ENCODE measurements at places on chromosomes 12 and 14.

- no peak for DNase-seq
Observed at GRCh38 chr12:83388551-83388950, 701.8 kb downstream of the TMTC2 start.

DNA sequence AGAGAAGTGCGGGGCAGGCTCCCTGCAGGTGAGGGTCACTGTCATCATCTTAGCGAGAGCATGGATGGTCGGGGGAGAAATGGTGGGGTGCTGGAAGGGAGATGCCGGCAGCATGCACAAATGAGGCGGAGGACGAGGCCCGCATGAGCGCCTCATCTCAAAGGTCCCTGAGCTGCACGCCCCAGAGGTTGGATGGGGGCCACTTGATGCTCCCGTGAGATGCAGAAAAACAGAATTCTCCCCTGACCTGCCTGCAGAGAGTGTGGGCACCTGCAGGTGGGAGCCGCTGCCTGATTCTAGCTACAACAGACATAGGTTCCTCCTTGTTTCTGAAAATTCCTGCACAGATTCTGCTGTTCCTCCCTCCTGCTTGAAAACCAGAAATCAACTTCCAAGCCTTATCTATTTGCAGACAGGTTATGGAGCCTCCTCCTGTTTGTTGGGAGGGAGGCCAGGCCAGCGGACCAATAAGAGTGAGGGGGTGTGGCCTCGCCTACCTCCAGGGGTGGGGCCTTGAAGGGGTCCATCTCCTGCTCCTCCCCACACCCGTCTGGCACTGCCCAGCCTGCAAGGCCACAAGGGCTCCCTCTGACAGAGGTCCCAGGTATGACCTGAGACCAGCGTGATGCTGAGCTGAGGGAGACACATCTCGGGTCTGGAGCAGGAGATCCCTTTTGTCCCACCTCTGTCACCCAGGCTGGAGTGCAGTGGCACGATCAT, 67.2 kb downstream of the KDM2B start:
- no peak for DNase-seq

GRCh38 chr12:29546000-29546399, 48.5 kb upstream of the OVCH1 start:
- no peak for DNase-seq

DNA sequence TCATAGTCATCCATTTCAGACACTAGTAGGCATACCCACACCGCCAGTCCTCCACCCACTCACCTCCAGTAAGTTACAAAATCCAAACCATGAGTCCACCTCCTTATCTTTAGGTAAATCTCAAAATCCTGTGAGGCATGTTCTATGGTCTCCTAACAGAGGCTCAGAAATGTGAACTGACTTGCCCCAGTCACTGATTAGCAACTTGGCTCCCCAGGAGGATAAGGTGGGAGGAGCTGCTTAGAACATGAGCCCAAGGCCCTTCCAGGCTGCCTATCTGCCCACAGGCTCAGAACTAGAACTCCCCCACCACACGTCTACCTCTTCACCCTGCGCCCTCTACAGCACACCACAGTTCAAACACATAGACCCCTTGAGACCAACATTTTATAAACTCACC, 19.9 kb downstream of the SETD3 start:
- no peak for DNase-seq

- DNase-seq, result no peak
Observed at GRCh38 chr12:114400361-114400811, 5.6 kb downstream of the TBX5 start.

GRCh38 chr12:105026411-105026810, 40.3 kb downstream of the NOPCHAP1 start:
- no peak for DNase-seq

DNA sequence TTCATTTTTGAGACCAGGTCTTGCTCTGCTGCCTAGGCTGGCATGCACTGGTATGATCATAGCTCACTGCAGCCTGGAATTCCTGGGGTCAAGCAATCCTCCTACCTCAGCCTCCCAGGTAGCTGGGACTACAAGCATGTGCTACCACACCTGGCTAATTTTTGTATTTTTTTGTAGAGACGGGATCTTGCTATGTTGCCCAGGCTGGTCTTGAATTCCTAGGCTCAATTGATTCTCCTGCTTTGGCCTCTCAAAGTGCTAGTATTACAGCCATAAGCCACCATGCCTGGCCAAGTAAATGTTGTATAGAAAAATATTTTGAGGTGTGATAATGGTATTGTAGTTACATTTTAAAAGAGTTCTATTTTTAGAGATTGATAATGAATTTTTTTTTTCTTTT, 12.6 kb downstream of the BIN2 start:
- no peak for DNase-seq

DNA sequence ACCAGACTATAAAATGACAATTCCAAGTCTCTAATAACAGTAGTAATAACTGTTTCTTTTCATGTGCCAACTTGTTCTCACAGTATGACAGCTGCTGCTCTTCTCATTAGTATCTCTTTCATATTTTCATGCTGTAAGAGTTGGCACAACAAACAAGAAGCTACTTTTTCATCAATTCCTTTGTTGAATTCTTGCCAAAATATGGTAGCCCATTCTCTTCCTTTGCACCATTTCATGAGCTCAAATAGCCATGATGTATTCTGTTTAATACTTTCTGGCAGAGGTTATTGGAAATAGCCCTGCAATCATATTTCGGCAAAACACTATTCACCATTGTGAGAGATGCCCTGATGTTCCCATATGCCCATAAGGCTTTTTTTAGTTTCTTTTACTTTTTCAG, 1100.7 kb downstream of the TRHDE start:
- DNase-seq, result no peak

DNA sequence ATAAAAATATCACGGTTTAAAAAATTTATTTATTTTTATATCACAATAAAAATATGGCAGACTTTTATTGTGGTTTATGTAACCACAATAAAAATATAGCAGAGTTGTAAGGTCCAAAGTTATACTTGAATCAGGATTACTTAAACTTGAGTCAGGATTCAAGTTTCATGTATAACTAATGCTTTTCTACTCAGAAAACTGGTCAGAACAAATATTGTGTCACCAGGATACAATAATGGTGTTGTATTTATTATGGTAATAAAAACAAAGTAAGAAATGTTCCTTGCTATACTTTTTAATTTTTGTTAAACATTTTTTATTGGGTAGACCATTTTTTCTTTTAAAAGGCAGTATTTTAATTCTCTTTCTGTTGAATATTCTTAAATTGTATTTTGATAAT, 29.2 kb upstream of the EPS8 start:
- no peak for DNase-seq

DNA sequence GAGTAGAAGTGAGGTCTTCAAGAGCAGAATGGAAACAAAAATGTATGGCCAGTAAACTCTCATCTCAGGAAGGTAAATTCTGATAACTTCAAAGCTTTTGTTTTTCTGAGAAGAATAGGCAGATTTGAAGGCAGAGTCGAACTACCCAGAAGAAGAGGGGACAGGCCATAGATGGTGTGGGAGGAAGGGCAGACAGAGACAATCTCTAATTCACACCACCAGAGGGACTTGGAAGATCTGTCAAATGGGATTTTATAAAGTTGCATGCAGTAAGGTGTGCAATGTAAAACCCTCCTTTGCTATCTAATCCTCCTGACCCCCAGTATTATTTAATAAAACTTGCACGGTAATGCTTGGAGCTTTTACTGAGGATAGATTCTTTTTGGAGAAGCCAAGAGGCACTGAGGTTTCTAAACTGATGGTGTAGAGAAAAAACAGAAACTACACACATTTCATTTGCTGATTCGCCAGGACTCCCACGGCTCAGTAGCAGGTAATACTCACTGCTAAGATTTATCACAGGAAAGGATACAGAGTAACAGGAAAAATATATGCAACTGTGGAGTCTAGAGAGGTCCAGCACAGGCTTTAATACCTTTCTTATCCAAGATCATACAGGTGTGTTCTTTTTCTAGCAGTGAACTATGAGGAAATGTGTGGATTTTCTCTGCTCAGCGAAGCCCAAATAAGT, 18.3 kb downstream of the SLC38A2 start:
- DNase-seq, result no peak

- DNase-seq, result no peak
Observed at GRCh38 chr12:3929875-3930615, 56.8 kb upstream of the PARP11 start.

DNA sequence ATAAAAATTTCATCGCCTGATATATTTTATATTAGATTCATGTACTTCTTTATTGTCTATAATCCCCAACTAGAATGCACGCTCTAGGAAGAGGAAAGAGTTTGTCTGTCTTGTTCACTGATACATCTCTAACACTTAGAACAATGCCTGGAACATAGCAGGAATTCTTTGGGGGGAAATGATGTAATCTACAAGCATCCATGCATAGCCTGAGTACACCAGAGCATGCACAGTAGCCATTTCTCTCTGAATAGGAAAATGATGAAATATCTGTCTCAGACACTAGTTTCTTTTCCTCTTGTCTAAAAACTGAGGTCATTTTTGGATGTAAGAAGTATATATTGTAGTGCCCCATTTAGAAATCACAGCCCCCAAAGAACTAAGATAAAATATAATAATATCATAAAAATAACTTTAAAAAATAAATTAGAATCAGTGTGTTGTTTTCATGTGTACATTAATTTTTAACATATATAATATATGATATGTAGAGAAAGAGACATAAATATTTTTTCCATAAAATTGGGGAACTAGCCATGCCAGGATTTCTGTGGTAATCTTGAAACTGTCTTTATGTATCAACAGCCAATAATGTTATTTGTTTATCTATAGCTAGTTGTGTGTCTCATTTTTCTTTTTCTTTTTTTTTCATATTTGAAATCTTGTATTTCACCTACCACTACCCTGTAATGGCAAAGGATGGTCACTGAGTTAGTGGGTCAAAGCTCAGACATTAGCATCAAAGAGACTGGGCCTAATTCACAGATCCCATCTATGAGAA, 155.6 kb upstream of the TMCC3 start:
- DNase-seq, result no peak

- DNase-seq, result no peak
Observed at GRCh38 chr12:29640589-29641345, 143.0 kb downstream of the TMTC1 start.

DNA sequence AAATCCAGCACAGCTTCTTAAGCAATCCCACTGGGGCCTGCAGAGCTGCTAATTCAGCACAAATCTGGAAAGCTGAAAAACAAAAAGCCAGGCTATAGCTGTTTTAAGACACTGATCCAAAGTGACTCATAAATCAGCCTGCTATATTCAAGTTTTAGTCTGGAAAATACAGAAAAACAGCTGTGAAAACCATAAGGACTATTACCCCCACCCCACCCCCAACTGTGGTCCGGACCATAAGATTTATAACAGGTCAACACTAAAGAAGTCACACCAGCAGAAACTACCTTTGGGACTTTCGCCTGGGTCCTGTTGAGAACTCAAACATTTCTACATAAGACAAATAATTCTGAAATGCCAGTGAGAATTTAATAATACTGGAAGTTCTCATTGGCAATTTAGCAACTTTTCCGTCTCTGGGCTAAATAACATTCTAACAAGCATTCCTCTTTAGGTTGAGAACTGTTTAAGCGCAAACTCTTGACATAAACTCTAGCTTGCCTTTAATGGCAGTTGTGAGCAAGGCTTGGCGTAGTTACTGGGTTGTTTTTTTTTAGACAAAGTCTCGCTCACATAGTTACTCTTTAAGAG, 3.3 kb downstream of the LRIG3 start:
- DNase-seq, result no peak

- DNase-seq, result no peak
Observed at GRCh38 chr12:101819467-101819866, 11.3 kb downstream of the GNPTAB start.

DNA sequence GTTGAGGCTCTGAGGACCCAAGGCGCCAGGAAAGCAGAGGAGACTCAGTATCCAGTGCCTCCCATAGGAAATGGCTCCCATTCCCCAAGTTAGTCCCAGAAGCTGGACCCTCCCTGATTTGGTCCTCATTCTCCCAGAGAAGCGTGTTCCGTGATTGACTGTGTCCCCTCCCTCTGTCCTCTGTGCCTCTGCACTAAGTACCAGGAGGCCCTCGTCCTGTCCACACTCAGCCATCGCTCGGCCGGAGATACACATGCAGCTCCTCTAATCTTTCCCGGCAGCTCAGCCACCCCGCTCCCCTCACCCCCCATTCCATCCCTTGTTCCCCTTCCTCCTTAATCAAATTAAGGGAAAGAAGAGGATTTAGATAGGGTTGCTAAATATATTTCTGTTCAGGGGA, 28.3 kb upstream of the ATP2A2 start:
- no peak for DNase-seq

DNA sequence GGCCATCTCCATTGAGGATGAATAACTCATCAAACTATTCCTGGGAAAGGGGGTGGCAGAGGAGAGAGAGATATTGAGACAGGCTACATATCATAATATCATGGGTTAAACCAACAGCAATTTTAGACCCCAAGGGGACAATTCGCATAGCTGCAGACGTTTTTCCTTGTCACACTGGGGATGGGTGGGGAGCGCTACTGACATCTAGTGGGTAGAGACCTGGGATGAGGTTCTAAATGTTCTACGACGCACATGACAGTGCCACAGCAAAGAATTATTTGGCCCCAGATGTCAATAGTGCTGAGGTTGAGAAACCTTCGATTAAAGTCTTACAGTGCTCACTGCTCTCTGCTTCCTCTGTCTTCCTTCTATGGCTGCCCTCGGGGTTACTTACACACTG, 425.6 kb downstream of the NRXN3 start:
- DNase-seq, result no peak

DNA sequence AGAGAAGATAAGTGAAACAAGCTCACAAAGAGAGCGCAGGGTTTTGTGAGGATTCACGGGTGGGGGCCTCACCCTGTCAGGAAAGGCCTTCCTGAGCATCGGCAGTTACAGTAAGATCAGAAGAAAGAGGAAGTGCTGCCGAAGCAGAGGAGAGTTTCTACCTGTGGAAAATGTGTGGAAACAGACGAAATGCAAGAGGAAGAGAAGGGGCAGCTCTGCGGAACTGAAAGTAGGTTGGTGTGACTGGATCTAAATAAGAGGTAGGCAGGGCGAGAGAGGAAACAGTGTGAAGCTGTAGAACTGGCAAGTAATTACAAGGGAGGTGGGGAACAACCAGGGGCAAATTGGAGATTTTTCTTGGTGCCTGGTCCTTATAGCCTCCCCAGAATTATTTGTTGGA, 2.6 kb downstream of the GPR68 start:
- DNase-seq, result no peak

- DNase-seq, result no peak
Observed at GRCh38 chr12:12960639-12961209, 8.8 kb upstream of the GPRC5D start.

DNA sequence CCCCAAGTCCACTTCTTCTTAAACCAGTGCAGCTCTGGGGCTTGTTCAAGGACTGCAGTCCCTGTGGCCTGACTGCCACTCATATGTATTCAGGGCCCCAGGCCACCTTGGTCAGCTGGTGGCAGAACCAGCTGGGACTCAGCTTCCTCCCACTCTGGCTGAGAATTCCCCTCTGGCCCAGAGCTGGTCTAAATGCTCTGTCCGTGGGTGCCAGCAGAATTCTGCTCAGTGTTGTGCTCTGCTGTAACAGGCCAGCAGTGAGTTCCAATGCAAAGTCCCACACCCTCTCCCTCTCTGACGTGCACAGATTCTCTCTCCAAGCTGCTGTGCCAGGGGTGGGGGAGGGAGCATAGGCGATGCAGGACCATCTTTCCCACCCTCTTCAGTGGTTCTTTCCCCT, 210.4 kb upstream of the RGS6 start:
- no peak for DNase-seq
